Urinary bladder (tissue), 4 donors: ENCODE measurements at places on chromosomes 3 and 15. TPM values are rescaled to one million over a fixed set of nuclear protein-coding genes. Genes with fewer than 3 reads are reported as not detected.

DNA sequence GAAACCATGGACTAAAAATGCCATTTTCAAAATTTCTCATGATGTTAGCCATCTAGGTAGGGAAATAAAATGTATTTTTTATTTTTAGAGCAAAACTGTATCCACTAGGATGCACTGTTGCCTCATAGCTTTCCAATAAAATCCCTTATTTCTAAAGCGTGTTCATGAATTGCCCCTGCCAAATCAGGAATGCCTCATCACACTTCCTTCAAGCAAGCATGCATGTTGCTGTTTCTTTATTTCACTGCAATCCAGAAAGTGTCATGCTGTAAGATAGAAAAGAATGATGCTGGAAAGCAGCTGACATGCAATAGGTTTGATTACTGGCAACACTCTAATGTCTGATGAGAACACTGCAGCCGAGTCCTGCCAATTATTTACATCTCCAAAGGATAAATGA, 239.5 kb downstream of the CHL1 start:
- DNase-seq: no peak

DNA sequence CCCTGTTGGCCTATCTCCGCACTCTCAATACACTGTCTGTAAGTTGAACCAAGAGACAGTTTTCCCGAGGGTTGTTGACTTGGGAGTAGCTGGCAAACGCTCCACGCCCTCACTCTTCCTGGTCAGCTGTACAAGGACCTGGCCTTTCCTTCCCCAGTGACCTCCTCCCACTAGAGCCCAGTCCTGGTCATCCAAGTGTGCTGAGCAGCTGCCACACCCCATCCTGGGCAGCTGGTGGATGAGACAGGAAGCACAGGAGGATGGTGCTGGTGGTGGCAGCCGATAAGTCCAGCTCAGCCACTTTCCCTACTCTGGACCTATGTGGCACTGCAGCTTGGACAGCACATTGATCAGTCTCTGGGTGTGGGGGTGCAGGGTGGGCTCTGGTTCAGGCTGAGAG, 19.8 kb downstream of the PFKFB4 start:
- no peak for DNase-seq

DNA sequence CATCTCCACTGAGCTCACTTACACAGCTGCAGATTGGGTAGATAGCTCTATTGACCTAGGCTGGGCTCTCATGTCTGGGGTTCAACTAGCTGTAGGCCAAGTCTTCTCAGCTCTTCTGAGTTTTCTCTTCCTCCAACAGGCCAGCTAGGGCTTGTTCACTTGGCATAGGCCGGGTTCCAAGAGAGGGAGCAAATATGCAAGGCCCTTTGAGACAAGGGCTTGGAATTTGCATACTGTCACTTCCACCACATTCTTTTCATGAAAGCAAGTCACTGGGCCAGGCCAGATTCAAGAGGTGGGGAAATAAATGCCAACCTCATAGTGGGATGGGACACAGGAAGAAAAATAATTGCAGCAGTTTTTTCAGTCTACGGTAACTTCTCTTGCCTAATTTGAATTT, 25.2 kb downstream of the PIGB start:
- DNase-seq: no peak

DNA sequence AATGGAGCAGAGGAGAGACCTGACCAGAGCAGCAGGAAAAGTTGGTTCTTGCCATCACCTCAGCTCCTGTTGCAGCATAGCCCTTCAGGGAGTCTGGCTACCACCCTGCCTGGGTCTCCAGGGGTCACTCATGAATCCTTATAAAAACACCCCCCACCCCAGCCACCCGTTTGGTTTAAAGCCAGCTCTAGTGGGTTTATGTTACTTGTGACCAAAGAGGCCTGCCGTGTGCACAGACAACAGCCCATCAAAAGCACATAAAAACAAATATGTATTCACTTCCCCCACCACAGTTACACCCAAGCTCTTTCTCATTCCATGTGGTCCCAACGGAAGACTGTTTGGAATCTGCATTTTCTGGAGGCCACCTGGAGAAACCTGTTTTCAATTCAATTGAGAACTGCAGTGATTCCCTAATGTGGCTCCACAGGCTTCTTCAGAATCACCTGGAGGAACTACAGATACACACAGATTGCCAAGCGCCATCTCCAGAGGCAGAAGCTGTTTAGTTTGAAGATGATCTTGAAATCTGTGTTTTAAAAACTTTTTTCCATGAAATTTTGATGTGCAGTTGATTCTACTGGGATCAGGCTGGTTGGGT, 13.8 kb downstream of the FOXL2 start:
- no peak for DNase-seq

GRCh38 chr3:188583341-188584161, 429.6 kb downstream of the LPP start:
- DNase-seq: no peak

DNA sequence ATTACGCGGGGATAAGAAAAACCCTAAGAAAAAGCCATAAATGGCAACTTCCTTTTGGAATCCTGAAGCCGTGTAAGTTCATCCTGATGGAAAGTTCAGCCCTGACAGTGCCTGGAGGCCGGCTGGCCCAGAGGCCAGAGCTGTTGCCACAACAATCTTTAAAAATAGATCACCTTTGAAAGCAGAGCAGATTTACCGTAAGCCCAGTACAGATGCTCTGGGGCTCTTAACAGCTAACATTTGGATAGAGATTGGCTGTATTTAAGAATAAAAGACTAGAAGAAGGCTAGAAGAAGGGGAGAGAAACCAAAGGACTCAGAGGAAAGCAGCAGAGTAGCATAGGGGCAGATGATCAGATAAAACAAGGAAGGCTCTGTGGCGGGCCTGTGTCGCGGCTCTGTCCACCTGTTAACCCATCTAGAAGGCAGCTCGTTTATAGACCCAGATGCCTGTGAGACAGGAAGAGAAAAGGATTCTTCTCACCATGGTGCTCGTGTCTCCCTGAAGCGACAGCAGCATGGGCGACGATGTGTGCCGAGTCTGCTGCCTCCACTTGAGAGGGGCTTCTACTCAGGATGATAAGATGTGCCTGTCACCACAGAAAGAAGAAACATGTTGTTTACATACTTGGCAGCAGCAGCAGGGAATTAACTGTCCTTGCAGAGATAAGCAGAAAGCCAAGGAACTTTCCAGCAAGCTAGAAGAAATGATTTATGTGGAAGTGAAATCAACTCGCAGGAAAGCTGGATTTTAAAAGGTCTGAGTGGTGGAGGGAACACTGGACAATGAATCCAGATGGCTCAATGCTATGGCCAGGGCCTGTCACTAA, 69.9 kb downstream of the SYNM start:
- no peak for DNase-seq

CHDH gene
- 0.58 TPM for total RNA-seq

CDCP1 gene
- 2.9 TPM for total RNA-seq

GPR149 gene
- not detected for total RNA-seq

PFN2 gene
- 159 TPM for total RNA-seq

PBRM1 gene
- 125 TPM for total RNA-seq

ZXDC gene
- total RNA-seq: 26.2 TPM
